Astrocyte of the cerebellum (primary cell): ENCODE measurements at places on chromosomes 5 and 9.
A peak's percentile ranks its signal among the peaks of the same experiment; 100 is the strongest.

- DNase-seq: peak; percentile 6
These were observed 471.9 kb downstream of the MTRR start for GRCh38 chr5:8340739-8341344.

DNA sequence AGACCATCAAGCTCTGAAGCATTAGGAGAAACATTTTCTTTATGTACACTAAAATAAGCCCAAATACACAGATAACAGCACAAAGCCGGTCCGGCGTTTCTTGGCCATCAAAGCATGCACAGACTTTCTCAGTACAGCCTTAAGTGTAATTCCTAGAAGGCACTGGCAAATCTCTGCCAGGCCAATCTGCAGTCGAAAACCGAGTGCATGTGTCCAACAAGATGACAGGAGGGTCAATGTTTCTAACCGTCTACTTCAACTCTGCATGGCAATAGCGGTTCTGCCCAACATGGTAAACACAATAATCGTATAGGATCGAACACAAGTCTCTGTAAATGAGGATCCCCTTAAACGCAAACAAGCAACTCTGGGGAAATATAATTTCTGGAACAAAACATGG, 1.1 kb downstream of the ARL15 start:
- DNase-seq: no peak

DNA sequence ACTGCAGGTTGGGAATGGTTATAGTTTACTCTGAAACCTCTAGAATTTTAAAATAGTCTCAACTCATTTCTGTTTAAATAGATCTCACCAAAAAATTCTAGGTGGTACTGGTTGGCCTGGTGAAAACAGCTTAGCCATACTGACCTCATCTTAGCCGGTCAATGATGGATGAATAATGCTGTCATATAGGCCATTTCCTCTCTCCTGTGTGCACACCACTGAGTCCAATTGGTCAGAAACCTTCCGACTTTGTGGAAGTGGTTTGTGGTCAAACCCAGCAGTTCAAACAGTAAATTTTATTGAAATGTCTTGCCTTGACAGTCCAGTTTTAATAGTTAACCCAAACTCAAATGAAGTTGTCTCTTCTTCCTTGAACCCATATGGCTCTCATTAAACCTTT, 98.6 kb downstream of the GIN1 start:
- DNase-seq: peak; percentile 49

DNA sequence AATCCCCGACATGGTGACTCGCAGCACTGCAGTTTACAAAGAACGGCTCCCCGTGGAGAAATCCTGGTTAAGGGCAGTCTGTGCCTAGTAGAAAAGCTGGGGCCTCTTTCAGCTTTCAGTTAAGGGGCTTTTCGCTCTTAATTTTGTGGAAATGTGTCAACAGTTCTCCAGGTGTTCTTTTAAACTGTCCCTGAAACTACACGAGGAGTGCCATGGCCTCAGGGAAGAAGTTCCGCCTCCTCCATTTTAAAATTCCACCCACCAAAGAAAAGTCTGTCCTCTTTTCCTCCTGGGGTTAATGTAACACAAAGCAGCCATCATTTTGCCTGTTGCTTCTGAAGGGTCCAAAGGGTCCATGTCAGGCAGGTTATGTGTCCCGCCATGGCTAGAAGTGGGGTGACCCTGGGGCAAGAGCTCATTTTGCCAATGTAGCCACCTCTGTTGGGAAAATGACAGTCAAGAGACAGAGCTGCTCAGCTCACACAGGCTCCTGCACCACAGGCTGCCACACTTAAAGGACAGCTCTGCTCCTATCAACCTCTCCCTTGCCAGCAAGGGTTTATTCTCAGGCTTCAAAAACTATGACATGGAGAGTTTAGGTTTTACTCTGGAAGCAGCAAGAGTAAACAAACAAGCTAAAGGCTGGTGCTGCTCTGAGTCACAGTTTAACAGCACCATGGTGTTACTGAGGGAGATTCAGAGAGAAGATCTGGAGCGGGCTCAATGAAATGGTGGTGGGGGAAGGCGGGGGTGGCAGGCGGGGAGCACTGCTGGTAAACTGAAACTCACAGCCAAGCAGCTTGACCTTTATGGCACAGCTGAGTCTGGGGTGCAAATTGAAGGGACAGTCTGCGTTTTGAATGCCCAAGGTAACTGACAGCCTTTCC, 3.2 kb downstream of the WHRN start:
- no peak for DNase-seq

- DNase-seq: no peak
These were observed 48.3 kb upstream of the TCERG1 start for GRCh38 chr5:146398826-146399225.

- no peak for DNase-seq
These were observed 83.5 kb downstream of the SLC1A1 start for GRCh38 chr9:4573634-4574389.

- DNase-seq: peak; percentile 44
These were observed 74.2 kb downstream of the NTNG2 start for GRCh38 chr9:132235894-132236661.
